Mucosa of descending colon (tissue), 3 donors: ENCODE measurements at places on chromosomes 4 and X.

GRCh38 chr4:145937971-145938611 lies 532 bp downstream of the ZNF827 start:
- peak; percentile 54 for DNase-seq

- DNase-seq: no peak
Measured at GRCh38 chrX:54043056-54043455, 1.2 kb downstream of the PHF8 start.

DNA sequence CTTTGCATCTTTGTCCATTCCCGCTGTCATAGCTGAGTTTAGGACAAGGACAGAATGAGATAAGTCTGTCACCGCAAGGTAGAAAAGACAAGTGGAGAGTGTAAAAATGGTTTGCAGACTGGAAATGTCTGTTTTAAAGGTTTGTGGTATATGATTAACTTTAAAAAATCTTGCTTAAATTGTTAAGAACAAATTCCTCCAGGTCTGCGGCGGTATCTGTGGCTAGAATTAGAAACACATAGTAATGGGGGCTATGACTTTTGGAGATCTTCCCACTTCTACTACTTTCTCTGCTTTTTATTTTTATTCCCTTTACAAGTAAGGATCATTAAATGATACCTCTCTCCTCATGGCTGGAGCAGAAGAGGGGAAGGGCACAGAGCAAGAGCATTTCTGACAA lies 92.2 kb downstream of the MID1IP1 start:
- DNase-seq: no peak

DNA sequence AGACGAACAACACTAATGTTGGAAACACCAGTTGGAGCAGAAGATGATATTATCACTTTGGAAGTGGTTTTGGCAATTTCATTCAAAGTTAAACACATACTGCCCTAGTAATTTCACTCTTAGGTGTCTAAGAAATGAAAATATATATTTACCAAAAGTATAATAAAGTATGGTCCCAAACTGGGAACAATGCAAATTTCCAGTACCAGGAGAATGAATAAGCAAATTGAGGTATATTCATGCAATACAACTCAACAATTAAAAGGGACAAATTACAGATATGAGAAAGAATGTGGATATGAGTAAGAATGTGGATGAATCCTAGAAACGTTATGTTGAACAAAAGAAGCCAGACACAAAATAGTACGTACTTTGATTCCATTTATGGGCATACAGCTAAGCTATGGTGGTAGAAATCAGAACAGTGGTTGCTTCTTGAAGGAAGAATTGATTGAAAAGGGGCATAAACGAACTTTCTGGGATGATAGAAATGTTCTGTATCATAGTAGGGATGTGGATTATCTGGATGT lies 10.0 kb downstream of the ELMOD2 start:
- no peak for DNase-seq

GRCh38 chr4:102037566-102037965 lies 247.0 kb downstream of the BANK1 start:
- no peak for DNase-seq

DNA sequence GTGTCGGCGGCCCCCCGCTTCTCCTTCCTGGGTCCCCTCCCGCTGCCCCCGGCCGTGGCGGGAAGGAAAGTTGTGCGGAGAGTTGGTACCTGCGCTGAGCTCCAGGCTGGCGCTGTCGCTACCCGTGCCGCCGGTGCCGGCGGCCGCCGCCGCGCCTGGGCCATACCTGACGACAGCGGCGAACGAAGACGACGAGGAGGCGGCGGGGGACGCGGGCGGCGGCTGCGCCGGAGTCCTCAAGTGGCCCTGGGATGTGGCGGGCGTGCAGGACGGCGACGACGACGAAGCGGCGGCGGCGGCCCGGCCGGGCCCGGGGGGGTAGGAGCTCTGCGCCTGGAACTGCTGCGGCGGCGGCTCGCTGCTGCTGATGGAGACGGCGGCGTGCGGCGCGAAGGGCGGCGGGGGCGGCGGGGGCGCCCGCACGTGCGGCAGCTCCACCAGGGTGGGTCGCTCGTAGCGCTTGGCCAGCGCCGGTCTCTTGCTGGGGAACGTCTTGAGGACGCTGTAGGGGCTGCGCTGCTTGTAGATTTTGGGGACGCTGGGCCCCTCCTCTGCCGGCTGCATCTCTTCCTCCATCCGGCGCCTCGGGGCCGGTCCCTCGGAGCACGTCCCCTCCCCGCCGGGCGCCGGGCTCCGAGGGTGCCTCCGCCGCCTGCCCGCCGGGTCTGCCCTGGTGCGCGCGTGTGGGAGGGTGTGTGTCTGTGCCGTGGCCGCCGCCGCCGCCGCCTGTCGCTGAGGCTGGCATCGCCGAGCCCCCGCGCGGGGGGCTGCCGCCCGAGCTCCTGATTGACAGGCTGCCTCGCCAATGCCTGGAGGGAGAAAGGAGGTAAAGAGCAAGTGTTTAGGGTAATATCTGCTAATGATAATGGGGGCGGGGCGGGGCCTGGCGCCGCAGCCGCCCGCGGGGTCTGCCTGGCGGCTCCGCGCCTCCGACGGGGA lies 618 bp downstream of the BEND4 start:
- peak; percentile 22 for DNase-seq

- DNase-seq: no peak
Measured at GRCh38 chr4:145168581-145169187, 11.7 kb downstream of the OTUD4 start.

- DNase-seq: no peak
Measured at GRCh38 chrX:72120837-72121236, 10.9 kb downstream of the RTL5 start.

- no peak for DNase-seq
Measured at GRCh38 chr4:93731456-93731855, 97.1 kb upstream of the ATOH1 start.

DNA sequence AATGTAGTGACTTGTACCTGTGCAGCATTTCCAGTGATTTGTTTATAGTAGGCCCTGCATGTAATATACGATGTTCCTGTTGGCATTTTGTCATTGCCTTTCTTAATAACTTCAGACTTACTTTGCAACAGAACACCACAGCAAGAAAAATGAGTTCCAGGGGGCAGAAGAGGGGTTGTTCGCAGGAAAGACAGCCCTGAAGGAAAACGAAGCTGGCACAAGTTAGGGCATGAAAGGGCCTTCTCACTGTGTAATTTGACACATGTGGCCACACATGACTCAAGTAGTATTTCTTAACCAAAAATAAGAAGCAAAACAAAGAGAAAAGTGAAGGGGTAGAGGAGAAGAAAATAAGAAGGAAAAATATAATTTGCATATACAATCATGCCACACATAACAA lies 265.8 kb upstream of the SMIM31 start:
- DNase-seq: no peak

DNA sequence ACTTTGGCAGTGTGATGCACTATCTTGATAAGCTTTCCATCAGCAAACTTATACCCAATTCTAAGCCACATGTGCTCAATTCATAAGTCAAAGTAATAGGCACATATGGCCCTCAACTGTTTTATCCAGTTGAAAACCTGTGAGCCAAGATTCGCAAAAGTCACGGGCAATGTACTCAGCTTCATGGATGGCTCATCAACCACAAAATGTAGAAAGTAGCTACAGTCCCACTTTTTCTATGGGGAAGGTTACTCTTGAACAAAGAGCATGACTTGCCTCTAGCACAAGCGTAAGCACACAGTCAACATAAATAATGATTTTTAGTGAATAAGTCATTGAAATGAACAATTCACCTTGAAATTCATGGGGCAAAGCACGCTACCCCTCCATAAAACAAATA lies 25.1 kb upstream of the DDX53 start:
- DNase-seq: no peak

DNA sequence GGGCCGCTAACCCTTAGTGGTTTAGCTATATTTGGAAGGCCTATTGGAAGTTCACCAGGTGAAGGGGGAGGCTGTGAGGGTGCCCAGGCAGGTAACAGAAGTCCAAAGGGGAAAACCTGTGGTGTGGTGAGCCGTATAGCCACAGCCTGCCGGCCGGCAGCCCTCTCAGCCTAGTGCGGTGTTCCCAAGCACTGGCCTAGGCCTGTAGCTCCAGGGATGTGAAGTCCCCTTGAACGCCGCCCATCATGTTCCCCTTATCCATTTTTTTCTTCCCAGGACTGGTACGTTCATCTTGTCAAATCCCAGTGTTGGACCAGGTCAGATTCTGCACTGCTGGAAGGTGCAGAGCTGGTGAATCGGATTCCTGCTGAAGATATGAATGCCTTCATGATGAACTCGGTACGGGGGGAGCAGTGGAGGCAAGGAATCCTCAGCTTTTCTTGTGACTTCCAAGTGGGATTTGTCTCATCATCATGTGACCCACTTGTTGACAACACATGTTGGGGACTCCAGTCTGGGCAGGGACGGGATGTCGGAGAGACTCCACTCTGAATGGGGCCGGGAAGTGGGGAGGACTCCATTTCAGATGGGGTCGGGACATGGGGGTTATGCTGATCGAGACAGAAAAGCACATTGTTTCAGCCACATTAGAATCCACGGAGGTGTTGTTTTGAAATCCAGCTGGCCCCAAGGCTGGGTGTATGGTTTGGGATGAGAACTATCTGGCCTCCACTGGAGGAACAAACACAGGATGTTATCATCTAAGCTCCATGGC lies 39.2 kb upstream of the MSANTD1 start:
- no peak for DNase-seq

- no peak for DNase-seq
Measured at GRCh38 chrX:84721416-84721815, 219.2 kb upstream of the HDX start.

- no peak for DNase-seq
Measured at GRCh38 chr4:140070973-140071372, 83.0 kb downstream of the MAML3 start.

GRCh38 chr4:184969610-184970009 lies 48.7 kb upstream of the HELT start:
- no peak for DNase-seq
